ENCODE measurements at places on chromosomes 6 and 20. TPM values are rescaled to one million over a fixed set of nuclear protein-coding genes. Genes with fewer than 3 reads are reported as not detected.

The SHLD1 gene
- 6.2 TPM for total RNA-seq

The MANEA gene
- total RNA-seq, result 16.1 TPM

The ADGRB3 gene
- total RNA-seq, result 179 TPM

The GSTA3 gene
- total RNA-seq, result not detected

The LSM14B gene
- total RNA-seq, result 92.6 TPM

The DXO gene
- 6.9 TPM for total RNA-seq

The TREM1 gene
- not detected for total RNA-seq

The SUMO4 gene
- total RNA-seq, result 7.3 TPM

DNA sequence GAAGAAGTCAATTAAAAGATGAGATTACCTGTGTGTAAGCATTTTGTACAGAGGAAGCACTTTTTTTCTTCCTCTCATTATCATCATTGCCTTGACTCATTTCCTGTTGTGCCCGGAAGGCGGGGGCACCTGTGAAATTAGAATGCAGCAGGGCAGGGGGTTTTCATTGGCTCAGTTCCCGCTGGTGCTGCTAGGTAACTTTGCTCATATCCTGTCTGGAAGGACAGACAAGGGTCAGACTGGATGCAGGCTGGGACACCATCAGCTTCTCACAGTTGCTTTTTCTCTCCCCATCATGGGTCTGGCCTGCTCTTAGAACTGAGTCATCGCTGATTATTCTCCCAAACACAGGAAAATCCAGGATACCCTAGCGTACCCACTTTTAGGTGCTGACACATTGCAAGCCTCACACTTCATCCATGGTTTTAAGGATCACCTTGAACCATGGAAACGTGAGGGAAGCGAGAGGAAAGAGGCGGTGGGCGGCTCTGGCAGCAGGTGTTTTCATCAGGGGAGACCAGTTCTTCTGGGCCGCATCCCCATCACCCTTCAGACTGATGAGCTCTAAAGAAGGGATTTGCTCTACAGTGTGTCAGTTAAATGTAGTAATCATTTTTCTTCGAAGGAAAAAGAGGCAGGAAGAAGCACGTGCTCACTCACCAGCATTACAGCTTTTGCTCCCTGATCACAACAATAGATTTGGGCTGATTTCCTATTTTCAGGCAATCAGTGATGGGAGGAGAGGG is 195.7 kb upstream of the SASH1 start:
- DNase-seq, result no peak

GRCh38 chr20:63568986-63569949 is 4.8 kb downstream of the HELZ2 start:
- no peak for DNase-seq

DNA sequence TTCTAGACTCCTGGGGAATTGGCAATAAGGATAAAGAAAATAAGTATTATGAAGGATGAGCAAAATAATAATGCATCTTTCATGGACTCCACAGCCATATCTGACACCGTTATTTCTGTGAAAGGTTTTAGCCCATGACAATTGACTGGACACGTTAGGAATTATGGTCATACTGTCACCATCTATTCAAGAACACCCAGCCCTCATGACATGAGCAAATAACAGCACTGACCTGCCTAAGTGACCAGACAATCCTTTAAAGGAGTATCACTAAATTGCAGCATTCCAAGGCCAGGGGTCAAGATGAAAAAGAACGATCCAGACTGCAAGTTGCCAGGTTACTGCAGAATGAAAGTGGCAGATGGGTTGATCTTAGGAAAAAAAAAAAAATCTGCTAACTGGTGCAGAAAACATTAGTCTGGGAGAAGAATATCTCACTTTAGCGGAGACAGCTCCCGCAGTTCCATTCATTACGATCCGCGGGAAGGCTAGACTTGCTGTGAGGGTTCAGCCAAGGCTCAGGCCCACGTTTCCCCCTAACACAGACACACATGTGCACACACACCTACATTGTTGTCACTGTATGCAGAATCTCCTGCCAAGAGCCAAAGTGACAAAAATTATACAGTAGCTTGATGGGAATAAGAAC is 237.7 kb upstream of the AGPAT4 start:
- no peak for DNase-seq

- DNase-seq, result no peak
Observed at GRCh38 chr6:125984311-125984710, 2.0 kb upstream of the TRMT11 start.

GRCh38 chr20:61321481-61321880 is 69.4 kb downstream of the CDH4 start:
- DNase-seq, result no peak

GRCh38 chr6:140636271-140636907 is 1261.9 kb upstream of the CITED2 start:
- no peak for DNase-seq

- no peak for DNase-seq
Observed at GRCh38 chr6:11069760-11070159, 23.9 kb upstream of the SMIM13 start.

- DNase-seq, result no peak
Observed at GRCh38 chr20:44390280-44390679, 34.8 kb downstream of the HNF4A start.

GRCh38 chr6:47146431-47147174 is 104.5 kb upstream of the ADGRF1 start:
- no peak for DNase-seq

DNA sequence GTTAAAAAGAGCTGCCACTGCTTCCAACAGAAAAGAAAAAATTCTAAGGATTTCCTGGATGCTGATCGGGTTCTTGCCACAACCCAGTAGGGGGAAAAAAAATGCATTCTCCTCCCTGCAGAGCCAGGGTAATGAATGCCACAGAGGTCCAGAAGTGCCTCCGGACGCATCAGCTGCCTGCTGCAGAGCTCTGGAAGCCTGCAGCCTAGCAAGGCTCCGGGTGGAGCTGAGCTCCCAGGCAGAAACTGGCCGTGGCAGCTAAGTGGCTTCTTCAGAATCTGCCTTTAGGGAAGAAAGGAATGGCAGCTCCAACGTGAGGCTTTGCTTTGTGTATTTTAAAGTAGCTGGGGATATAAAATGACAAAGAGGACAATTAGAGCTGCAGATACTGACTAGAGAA is 155.0 kb downstream of the CFAP61 start:
- no peak for DNase-seq

GRCh38 chr20:25251558-25251957 is 3.7 kb downstream of the PYGB start:
- no peak for DNase-seq

DNA sequence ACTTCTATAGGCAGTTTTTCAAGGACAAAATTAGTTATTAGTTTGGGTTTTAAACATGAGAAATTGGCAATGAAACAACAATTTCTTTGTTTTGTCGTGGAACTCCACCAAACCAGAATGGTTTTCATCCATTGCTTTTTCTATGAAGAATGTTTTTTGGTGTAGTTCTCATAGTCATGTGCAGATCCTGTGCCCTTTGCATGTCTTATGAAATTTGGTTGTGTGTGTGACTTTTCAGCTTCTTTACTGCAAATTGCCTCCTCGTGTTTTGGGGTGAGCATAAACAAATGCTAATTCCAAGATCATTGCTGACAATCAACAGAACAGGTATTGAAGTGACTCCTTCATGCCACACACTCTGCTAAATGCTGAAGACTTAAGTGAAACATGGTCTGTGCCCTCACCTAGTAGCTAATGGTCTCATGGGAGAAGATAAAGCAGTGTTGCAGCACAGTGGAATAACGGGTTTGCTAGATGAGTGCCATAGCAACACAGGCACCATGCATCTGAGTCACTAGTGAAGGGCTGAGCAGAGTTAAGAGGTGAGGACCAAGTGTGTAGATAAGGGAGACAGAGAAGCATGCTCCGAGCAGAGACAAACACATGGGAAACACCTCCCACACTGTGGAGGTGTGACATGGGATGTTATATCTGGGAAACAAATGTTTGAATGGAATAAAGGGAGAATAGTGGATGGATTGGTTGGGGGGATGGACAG is 120.0 kb downstream of the SLC16A10 start:
- no peak for DNase-seq

GRCh38 chr20:11375966-11376365 is 541.7 kb upstream of the BTBD3 start:
- no peak for DNase-seq

Data from occipital lobe (tissue), 3 donors.